T-cell (primary cell): ENCODE measurements at places on chromosomes 4 and X.

- DNase-seq, result no peak
Observed at GRCh38 chr4:40731792-40732245, 17.9 kb upstream of the NSUN7 start.

GRCh38 chr4:7156761-7157488 lies 35.4 kb upstream of the SORCS2 start:
- DNase-seq, result no peak

GRCh38 chrX:120522820-120523219 lies 37.9 kb downstream of the CUL4B start:
- DNase-seq, result no peak

GRCh38 chr4:185859111-185859510 lies 47.1 kb upstream of the SORBS2 start:
- no peak for DNase-seq

DNA sequence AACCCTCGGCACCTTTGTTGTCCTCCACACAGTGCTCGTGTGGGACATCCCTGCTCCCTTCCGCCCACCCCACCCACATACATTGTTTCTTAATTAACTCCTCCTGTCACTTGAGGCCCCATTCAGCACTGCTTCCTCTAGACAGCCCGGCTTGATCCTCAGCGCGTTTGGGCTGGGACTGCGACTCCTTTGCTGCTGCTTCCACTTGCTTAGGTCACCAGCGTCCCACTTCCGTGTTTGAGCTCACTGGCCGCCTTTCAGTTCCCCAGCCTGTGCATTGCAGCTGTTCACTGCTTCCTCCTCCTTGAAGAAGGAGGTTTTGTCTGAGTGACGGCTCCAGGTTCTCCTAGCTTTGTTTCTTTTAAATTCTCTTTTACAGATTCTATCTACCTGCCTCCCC lies 16.1 kb downstream of the RNF4 start:
- DNase-seq, result peak; percentile 66

GRCh38 chr4:19857380-19857779 lies 394.3 kb upstream of the SLIT2 start:
- DNase-seq, result no peak

DNA sequence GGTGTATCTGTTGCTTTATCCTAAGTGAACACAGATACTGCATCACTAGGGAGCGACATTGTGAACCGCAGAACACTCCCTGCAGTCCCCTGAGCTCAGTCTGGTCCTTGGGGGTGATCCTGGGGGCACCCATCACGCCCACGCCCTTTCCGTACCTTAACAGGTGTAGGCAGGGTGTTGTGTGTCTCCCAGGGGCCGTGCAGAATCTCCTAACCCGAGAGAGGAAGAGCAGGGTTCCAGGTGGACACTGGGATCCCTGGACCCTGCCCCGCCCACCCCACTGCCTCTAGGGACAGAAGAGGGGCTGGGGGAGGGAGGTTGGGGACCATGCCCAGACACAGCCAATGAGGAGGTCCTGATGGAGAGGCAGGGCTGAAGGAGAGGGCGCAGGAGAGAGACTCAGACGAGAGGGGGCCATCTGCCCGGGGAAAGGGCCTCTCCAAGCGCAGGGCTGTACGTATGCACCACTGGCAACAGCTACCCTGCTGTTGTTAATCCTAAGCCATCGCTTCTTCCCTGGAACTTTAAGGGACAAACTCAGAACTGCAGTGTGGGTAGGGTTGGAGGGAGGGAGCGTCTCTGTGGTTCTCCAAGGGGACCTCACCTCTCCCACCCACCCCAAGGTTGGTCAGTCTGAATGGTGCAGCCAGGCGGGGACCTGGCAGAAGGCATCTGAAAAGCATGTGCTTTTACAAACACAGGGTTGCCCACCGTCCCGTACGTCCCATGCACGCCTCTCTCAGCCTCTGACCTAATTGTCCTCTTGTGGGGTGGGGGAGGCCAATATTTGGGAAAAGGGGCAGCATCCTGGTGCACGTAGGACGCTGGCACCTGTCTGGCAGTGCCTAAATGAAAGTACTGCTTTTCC lies 2.5 kb downstream of the P2RY8 start:
- peak; percentile 51 for DNase-seq

DNA sequence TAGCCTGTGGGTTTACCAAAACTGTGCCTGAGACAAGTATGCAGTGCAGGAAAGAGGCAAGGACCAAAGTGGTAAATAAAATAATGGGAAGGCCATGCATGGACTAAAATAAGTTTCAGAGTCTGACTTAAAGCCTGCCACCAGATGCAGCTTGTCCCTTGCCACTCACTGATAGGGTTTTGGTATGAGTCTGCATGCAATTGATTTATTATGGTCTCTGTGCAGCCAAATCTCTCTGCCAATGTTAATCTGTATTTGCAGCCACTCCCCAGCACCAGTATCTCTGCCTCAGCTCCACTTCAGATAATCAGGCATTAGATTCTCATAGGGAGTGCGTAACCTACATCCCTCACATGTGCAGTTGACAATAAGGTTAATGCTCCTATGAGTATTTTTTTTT lies 5.5 kb upstream of the FGF2 start:
- DNase-seq, result no peak

- DNase-seq, result no peak
Observed at GRCh38 chrX:27840881-27841280, 33.1 kb downstream of the MAGEB10 start.

- no peak for DNase-seq
Observed at GRCh38 chr4:153595894-153596601, 88.0 kb upstream of the TLR2 start.

DNA sequence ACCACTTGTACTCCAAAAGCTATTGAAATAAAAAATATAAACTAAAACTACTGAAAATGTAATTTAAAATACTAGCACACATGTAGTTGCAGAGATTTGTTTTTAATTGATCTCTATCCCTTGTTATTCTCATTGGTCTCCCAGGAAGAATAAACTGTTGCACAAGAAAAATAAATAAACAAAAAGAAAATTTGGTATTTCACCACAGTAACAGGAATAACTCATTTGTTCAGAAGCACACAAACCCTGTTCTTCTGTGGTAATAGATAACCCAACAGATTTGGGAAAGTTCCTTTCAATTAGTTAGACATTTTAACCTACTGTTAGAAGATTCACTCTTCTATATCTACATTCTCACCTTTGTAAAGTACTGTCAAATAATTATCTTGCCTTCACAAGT lies 70.9 kb upstream of the APOOL start:
- DNase-seq, result no peak

DNA sequence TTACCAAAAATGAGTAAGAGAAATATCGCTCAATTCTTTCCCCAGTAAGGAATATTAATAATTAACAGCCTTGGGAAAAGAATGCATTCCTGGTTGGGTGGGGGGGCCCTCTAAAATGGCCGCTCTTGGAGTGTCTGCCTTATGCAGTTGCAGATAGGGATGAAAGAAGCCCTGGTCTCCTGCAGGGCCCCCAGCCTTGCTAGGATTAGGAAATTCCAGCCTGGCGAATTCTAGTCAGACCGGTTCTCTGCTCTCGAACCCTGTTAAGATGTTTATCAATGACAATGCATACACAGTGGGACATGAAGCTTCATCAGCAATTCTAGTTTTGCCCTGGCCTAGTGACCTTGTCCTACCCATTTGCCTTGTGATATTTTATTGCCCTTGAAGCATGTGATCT lies 1047.7 kb upstream of the GRID2 start:
- no peak for DNase-seq
